ENCODE measurements at places on chromosomes 1 and 21.

- no peak overlapping the region for H3K27ac ChIP-seq
- H3K36me3 ChIP-seq, result no peaks in the 10 kb centered on the region
- H3K4me1 ChIP-seq, result no peaks in the 10 kb centered on the region
- no peak overlapping the region for H3K4me3 ChIP-seq
Observed at GRCh38 chr1:93774707-93775106, 93.1 kb upstream of the BCAR3 start.

GRCh38 chr1:225766967-225767633 is 10.5 kb upstream of the SRP9 start:
- H3K36me3 ChIP-seq, result no peaks in the 10 kb centered on the region
- no peaks in the 10 kb centered on the region for H3K4me1 ChIP-seq
- H3K27ac ChIP-seq, result no peak overlapping the region
- H3K27me3 ChIP-seq, result no peaks in the 10 kb centered on the region
- no peak overlapping the region for H3K4me3 ChIP-seq

- H3K27ac ChIP-seq, result no peak overlapping the region
- H3K4me3 ChIP-seq, result no peak overlapping the region
- no peak for DNase-seq
- no peaks in the 10 kb centered on the region for H3K36me3 ChIP-seq
Observed at GRCh38 chr1:96364576-96364975, 357.0 kb upstream of the PTBP2 start.

- no peaks in the 10 kb centered on the region for H3K4me1 ChIP-seq
- no peaks in the 10 kb centered on the region for H3K36me3 ChIP-seq
- H3K27me3 ChIP-seq, result no peaks in the 10 kb centered on the region
- DNase-seq, result no peak
- no peak overlapping the region for H3K27ac ChIP-seq
Observed at GRCh38 chr1:183263886-183264602, 78.0 kb downstream of the LAMC2 start.

GRCh38 chr1:53559854-53560580 is 100.8 kb downstream of the DMRTB1 start:
- no peak for DNase-seq
- H3K4me1 ChIP-seq, result peaks cover 6% of the 10 kb centered on the region
- H3K36me3 ChIP-seq, result no peaks in the 10 kb centered on the region

Measured in CD8-positive, alpha-beta memory T cell (primary cell).